Brain microvascular endothelial cell (primary cell): ENCODE measurements at places on chromosomes 1 and 21.
A peak's percentile ranks its signal among the peaks of the same experiment; 100 is the strongest.

DNA sequence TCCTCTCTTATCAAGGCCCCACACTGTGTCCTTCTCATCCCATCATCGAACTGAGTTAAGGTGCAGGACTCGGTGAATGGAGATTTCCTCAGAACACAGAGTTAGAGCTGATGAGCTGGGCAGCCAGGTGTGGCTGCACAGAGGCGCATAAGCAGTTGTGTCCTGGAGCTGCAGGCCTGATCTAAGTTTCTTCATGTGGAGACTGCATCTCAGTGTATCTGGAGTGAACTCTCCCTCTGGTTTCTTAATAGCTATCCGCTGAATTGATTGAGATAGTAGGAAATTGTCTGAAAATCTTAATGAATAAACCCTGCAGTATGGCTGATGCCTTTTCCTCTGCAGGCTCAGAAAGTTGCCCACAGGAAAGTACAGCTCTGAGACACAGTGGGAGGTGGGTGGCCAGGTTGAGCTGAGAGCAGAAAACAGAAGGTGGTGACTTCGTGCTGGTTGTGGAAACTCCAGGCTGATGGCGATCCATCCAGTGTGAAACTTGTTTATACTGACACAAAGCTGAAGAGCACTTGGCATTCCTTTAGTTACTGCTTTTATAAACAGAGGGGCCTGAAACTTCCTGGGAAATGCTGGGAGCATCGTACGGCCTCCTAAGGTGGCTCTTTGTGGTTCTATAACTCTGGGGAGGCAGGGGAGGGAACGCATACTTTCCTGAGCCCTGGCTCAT, 67.4 kb upstream of the F3 start:
- no peak for DNase-seq

- no peak for DNase-seq
Measured at GRCh38 chr1:232263452-232263851, 366.5 kb downstream of the SIPA1L2 start.

DNA sequence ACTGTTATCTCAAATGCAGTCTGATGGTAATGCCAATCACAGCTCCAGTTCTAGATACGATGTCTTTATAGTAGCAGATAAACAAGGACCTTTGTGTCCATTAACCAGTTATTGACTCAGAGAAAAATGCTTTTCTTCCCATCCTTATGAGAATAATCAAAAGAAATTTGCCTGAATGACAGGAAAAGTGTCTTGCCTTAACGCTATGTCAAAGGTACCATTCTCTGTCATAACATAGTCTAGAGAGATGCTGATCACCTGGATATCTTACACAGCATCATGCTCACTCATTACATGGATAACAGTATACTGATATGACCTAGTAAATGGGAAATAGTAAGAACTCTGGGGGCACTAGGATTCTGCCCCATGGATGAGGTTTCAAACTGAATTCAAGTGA, 151.7 kb upstream of the NEGR1 start:
- DNase-seq: no peak

- no peak for DNase-seq
Measured at GRCh38 chr1:22139066-22139594, 3.8 kb downstream of the WNT4 start.

DNA sequence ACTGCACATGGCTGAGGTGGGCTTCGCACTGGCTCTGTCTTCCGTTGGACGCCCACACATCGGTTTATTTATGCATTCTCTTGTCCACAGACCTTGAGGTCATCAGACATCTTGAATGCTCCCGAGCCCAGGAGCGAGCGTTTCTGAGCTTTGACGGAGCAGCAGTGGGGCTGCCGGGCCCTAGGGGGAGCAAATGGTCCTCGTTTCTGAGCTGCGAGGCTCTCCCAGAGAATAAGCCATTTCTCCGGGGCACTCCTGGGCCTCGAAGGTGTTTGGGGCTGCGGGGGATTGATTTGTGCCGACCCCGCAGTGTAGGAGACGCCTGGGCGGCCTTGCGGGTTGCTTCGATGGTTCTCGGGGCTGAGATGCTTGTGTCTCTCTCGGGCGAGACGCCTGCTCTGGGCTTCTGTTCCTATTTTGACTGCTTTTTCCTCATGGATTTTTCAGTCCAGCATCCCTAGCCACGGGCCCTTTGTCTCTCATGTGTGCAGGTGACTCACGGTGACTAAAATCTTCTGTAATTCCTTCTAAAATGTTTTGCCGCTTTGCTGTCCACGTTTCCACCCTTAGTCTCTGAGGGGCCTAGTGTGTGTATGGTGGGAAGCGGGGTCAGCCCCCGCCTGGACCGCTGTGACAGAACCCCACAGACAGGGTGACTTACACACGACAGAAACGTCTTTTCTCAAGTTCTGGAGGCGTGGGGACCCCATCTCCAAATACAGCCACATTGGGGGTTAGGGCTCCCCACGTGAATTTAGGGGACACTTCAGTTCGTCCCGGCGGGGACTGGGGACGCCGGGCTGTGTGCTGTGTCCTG, 62.1 kb downstream of the FAAP20 start:
- peak; percentile 65 for DNase-seq

DNA sequence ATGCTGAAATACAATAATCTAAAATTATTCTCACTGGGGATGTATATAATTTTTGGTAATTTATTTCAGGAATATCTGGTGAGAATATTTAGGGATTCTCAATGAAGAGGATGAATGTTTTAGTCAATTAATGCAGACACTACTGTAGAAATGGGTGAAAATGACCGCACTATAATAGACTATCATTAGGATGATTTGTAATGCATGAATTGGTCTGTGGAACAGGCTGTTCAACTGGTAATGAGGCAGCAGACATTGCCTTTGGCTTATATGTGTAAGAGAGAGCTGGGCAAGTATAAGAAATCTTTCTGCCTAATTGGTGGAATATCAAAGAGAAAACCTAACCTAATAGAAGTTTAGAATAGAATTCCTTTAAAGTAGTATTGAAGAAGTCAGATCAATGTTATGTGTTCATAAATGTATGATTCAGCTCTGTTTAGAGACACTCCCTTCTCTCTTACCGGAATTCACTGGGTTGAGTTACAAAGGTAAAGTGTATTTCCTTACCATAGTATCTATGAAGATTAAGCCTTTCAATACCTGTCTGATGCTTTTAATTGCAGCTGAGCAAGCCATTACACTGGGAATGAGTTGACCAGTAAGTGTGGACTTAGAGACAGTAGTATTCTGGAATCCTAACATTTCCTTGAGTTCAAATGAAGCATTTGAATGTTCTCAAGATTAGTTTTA, 274.5 kb downstream of the S1PR1 start:
- DNase-seq: no peak

DNA sequence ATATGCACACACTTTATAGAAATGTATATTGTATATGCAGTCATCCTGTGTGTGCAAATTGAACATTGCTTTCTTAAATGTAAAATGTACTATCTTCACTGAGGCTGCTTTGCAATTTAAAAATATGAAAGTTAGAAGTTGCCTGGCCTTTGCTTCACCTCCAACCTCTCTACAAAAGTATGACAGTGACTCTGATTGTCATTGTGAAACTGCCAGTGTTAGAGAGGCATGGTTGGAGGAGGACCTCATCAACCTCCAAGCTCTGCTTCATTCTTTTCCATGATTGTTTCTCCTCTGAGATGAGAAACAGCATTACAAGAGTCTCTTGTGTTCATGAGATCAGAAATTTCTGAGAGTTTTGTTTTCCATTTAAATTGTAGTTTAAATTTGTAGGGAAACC, 185.5 kb downstream of the ZC3H11B start:
- no peak for DNase-seq

DNA sequence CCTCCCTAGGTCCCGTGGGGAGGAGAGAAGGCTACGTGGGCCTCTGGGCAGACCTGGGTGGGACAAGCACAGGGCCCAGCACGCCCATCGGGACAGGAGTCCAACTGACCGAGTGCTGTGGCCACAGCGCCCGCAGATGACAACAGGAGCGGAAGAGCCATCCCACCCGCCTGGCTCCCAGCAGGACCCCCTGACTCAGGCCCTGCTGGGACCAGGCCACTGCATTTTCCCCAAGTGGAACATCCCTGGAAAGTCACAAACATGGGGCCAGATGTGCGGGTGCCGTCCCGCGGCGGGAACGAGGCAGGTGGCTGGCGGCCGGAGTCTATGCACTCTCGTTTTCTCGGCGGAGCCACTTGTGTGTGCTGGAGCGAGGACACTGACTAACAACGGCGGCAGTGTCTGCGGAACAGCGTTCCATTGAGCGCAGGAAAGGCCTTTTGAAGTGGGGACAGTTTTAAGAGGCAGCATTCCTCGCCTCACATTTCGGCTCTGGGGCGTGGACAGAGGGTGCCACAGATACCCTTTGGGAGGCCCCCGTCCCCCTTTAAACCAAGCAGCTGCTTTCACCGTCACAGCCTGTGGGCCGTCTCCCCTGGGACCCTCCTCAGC, 93.7 kb upstream of the ARHGEF16 start:
- DNase-seq: no peak

GRCh38 chr1:209769171-209769904, 13.5 kb downstream of the TRAF3IP3 start:
- DNase-seq: peak; percentile 88

DNA sequence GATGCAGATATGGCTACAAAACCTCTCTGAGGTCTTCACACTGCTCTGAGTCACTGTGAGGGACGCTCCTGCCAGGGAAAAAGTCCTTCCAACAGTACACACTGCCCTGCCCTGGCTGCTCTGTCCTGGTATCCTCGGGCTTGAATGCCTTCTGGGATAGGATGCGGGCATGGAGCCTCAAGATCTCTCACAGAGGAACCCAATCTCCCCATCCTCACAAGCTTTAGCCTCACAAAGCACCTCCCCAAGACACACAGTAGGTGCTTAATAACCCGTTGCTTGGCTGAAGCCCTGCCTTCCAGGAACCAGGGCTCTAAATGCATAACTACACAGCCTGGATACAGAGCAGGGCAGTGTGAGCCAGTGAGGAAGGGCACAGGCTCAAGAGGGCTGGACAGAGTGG, 9.2 kb downstream of the RAP1GAP start:
- no peak for DNase-seq

DNA sequence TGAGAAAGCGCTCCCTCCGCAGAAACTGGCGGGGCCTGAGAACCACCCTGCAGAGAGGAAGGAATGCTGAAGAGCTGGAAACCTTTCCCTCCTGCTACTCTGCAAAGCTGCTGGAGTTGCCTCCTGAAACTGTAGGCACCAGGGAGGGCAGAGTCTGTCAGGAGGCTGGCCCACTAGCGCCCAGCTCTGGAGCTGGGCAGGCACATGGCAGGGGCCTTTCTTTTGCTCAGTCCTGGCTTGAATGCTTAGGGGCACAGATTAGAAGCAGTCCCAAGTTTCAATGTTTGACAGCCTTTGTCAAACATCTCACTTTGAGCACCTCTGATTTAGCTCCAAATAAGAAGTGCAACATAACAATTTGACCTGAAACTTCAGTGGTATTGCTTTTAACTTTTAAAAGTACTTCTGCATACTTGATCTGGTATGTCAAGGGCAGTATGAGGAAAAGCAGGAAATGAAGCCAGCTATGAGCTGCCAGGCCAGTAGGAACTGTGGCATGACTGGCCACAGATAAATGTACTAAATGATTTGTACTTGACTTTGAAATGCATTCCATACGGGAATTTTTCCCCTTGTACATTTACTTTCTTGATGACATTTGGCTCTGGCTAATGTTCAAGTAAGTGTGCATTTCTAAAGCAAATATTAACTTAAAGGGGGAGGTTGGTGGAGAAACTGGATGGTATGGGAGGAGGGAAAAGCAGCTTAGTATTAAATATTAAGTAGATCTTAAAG, 7.2 kb downstream of the C1orf116 start:
- no peak for DNase-seq

DNA sequence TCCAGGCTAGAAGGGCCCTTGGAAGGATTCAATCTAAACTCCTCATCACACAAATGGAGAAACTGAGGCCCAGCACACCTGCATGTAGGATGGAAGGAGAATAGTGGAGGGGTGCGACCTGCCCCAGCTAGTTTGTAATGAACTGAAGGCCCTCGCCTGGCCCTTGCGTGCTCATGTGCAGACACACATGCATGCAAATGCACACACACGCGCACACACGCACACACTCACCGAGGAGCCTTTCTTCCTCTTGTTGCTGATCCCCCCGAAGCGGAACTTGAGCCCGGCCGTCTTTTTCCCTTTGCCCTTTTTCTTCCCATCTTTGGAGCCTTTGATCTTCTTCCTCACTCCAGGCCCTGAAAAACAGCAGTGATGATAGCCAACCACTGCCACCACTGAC, 27.9 kb downstream of the CHD5 start:
- no peak for DNase-seq

DNA sequence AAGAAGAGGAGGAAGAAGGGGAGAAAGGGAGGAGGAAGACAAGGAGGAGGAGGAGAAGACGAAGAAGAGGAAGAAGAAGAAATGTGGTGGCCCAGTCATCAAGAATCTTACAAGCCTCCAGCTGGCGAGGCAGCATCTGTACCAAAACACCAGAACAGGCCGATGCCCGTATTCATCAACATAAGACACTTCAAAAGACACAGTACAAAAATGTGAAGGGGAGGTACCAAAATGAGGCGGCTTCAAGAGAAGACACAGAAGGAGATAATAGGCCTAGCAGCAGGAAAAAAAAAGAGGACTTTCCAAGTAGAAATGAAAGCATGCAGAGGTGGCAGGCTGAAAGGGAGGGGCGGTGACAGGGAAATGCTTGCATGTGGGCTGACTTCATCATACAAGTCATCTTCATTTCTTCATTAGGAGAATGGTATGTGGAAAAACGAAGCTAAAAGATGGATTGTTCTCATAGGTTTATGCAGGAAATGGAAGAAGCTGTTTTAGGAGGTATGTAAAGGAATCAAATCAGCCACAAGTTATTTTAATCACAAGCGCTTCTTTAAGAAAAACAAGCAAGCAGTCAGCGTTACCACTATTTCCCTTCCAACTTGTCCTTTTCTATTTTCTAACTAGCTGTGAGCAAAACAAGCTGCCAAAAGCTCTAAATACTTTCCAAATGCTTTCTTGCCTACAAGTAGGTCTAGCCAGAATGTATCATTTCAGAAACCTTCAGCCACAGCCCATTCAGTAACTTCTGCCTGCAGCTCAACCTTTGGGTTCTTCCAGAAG, 192.3 kb downstream of the SLC45A1 start:
- peak; percentile 73 for DNase-seq

- DNase-seq: no peak
Measured at GRCh38 chr21:44391345-44392091, 38.1 kb downstream of the TRPM2 start.

GRCh38 chr1:93874025-93874651, 4.9 kb downstream of the DNTTIP2 start:
- DNase-seq: peak; percentile 38

DNA sequence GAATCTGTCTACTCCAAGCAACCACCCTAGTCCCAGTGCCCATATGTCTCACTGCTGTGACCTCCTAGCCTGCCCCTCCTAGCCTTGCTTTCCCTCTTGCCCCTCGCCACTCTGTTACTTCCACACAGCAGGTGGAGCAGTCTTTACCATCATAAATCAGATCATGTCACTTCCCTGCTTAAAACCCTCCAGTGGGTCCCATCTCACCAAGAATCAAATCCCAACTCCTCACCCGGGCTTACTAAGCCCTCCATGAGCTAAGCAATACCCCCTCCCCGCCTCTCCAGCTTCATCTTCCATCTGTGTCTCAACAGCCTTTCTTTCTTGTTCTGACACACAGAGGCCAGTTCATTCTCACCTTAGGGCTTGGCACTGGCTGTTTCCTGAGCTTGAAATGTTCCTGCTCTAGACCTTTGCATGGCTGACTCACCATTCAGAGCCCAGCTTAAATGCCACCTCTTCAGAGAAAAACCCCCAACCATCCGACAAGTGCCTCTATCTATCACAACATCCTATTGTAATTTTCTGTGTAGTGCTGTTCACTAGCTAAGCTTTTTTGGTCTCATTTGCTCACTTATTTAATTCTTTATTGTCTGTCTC, 22.3 kb downstream of the KNCN start:
- DNase-seq: no peak
